Activated CD4-positive, alpha-beta T cell treated with anti-CD3 and anti-CD28 coated beads, Interleukin-2, amount 10 ng/mL, durations not matched to agents 7 days and 5 days (primary cell): ENCODE measurements at places on chromosomes 1 and 21.

GRCh38 chr1:204407295-204407971 lies 4.2 kb downstream of the PPP1R15B start:
- no peak for DNase-seq

DNA sequence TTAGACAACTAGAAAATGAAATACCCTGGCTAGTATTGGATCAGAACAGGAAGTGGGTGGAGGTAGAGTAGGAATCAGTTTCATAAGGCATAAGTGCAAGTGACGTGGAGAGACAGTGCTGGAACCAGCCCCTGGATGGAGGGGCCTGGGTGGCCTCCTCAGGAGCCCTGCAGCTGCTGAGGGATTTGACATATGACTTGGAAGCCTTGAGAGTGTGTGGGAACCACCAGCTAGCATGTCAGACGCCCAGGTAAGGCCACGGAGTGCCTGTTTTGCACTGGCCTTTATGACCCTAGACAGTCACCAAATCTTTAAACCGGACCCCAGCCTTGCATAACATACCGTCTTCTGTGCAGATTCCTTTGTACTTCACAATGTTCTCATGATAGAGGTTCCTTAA lies 94.4 kb downstream of the RAVER2 start:
- DNase-seq, result no peak

DNA sequence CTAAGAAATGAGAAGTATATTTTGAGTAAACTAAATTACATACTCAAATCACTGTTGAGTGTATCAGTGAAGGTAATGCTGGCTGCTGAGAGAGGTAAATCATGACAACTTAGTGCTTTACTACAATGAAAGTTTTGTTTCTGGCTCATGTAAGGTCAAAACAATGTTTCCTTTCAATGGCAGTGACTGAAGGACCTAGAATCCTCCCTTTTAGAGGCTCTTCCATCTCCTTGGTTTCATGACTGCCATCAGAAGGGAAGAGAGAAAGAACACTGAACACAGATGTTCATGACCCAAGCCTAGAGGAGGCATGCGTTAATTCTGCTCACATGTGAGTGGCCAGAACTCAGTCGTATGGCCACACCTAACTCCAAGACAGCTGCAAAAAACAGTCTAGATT lies 130.6 kb downstream of the AKT3 start:
- DNase-seq, result no peak

DNA sequence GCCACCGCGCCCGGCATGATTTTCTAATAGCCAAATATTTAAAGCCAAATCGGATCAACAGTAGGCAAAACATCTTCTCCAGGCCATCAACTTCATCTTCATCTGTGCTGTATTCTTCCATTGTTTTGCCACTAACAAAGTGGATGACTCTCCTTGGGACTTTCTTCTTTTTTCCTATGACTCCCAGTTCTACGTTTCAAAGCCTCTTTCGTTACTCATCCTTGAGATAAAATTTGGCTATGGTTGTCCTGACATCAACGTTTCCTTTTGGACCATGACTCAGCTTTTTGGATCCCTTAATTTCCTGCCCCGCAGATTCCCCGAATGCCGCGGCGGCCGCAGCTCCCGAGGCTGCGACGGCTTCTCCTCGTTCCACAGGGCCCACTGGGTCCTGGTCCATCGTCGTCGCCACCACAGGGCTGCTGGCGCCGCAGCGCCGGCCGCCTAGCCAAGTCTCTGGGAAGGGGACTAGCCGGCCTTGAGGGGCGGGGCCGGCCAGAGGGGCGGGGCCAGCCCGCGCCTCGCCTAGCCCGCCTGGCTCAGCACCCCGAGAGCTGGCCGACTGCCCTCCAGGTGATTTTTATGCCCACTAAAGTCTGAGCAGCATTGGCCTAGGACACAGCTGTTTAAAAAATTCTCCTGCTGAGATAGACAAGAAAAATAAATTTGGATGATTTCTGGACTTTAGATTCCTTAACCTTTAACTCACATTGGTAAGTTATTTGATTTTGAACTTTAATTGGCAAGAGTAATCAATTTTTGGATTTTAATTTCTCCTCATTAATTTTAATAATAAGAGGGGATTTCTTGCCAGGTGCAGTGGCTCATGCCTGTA lies 93.9 kb downstream of the ADCY10 start:
- DNase-seq, result peak; percentile 8

GRCh38 chr1:242828199-242828598 lies 303.7 kb upstream of the PLD5 start:
- no peak for DNase-seq

- no peak for DNase-seq
Measured at GRCh38 chr1:16458831-16459230, 18.3 kb downstream of the NECAP2 start.

DNA sequence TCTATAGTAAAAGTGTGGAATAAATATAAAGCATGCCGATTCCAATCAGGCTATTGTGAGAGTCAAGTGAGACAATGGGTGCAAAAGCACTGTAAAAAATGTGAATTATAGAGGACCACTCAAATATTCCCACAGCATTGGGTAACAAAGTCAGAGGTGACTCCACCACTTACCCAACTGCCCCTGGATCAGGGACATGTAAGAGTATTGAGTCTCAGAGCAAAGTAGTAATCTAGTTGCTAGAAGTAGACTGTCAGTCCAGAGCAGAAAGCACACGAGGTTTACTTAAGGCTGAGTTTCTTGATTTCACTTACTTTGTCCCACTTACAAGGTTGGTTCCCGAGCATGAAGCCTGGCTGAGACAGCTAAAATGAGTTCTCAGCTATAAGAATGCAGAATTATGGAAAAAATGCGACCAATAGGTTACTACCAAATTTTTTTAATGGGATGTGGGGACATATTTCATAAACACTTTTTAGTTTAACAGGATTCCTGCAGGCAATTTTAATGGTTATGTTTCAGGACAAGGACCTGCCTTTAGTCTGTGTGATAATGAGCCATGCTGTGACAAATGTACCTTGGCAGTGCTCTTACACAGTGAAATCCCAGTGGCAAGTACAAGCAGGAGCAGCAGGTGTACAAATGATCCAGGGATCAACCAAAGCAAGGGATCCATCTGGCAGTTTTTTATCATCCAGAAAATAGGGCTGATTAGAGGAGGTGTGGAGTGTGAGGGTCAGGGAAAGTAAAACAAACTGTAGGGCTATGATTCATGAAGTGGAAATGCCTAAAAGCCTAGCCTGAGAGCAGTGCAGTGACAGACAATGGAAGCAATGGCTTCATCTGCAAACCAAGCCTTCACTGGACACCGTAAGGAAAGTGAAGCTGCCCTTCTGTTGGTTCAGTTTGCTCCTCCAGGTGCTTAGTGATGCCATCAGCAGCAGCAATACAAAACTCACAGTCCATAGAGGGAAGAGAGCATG lies 156.2 kb upstream of the SPAG17 start:
- DNase-seq, result no peak

- no peak for DNase-seq
Measured at GRCh38 chr1:56788588-56788987, 30.6 kb downstream of the FYB2 start.

DNA sequence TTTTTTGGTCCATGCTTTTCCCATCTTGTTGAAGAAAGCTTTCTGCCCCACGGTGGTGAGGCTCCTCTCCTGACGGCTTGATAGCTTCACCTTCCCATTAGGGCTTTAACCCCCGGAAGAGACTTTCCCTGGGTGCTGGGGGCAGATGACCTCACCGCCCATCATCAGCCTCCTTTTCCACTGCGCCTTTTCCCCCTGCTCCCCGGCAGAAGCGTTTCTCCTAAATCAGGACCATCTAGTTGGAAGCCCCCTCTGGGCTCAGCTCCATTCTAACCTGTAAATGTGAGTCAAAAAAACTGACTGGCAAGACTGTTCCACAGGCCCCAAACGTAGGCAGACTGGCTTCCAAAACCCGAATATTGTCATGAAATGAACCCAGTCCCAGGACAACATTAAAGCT lies 6.7 kb downstream of the POFUT2 start:
- DNase-seq, result no peak

DNA sequence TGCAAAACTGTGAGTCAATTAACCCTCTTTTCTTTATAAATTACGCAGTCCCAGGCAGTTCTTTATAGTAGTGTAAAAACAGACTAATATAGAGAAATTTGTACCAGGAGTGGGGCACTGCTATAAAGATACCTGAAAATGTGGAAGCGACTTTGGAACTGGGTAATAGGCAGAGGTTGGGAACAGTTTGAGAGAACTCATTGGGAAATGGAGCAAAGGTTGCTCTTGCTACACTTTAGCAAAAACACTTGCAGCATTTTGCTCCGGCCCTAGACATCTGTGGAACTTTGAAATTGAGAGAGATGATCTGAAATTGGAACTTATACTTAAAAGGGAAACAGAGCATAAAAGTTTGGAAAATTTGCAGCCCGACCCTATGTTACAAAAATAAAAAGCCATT lies 810.9 kb downstream of the LTN1 start:
- DNase-seq, result no peak

DNA sequence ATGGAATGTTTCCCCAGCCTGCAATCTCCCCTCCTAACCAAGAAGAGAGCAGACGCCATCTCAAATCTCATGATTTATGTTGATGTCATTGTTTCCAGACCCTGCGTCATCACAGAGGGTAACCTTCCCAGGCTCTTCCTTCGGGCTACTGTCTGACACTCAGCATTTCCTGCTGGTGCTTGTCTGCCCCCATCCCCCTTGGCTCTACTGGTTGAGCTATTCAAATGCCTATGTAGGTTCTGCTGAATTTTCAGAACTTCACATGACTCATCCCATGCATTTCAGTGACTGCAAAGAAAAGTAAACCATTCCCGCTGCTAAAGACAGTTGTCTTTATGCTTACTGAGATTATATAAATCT lies 24.8 kb upstream of the ITPKB start:
- no peak for DNase-seq

DNA sequence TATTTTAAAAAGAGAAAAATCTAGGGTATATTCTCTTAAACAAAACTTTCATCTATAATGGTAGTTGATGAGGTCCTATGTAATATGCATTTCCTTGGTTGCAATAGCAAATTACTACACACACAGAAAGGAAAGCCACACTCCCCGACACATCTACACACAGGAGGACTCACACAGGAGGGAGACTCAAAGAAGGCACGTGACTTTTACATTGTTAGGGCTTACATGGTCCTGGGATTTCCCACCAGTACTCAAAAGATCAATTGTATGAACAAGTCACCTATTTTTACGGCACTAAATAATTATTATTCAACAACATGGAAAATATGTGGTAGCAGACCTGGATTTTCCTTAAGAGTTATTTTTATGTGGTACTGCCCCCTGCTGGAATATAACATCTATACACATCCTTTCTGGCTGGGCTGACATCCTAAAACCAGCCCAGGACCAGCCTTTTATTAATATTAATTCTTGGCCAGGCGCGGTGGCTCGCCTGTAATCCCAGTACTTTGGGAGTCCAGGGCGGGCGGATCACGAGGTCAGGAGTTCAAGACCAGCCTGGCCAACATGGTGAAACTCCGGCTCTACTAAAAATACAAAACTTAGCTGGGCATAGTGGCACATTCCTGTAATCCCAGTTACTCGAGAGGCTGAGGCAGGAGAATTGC lies 33.9 kb upstream of the LGALS8 start:
- peak; percentile 13 for DNase-seq

GRCh38 chr1:43446388-43446740 lies 7.4 kb downstream of the HYI start:
- no peak for DNase-seq

DNA sequence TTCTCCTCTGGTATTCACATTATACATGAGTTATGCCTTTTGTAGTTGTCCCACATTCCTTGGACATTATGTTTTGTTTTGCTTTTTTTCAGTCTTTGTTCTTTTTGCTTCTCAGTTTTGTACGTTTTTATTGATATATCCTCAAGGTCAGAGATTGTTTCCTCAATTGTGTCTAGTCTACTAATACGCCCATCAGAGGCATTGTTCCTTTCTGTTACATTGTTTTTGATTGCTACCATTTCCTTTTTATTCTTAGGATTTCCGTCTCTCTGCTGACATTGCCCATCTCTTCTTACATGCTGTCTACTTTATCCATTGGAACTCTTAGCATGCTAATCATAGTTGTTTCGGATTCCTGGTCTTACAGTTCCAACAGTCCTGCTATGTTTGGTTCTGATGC lies 27.8 kb upstream of the MPC2 start:
- DNase-seq, result no peak

- no peak for DNase-seq
Measured at GRCh38 chr1:33375316-33375715, 54.4 kb upstream of the A3GALT2 start.

GRCh38 chr21:33308586-33309490 lies 15.9 kb upstream of the IFNAR1 start:
- DNase-seq, result no peak

- DNase-seq, result no peak
Measured at GRCh38 chr1:234413990-234414389, 40.7 kb downstream of the COA6 start.
